ENCODE measurements at places on chromosomes 4 and X.
A peak's percentile ranks its signal among the peaks of the same experiment; 100 is the strongest.

GRCh38 chr4:62402088-62402806, 1202.1 kb downstream of the ADGRL3 start:
- DNase-seq = no peak

DNA sequence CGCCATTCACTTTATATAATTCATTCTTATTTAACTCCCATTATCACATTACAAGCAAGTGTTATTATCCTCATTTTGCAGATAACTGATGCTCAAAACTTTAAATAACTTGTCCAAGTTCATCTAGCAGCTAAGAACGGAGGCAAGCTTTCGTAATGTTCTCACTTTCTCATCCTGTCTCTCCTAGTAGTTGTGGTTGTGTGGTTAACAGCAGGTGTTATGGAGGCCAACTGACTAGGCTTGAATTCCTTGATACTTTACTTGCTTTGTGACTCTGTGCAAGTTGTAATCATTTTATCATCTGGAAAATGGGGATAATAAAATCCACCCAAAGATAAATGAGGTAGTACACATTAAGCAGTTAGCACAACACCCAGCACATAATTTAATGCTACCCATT, 109.9 kb upstream of the PTPN13 start:
- DNase-seq = no peak

DNA sequence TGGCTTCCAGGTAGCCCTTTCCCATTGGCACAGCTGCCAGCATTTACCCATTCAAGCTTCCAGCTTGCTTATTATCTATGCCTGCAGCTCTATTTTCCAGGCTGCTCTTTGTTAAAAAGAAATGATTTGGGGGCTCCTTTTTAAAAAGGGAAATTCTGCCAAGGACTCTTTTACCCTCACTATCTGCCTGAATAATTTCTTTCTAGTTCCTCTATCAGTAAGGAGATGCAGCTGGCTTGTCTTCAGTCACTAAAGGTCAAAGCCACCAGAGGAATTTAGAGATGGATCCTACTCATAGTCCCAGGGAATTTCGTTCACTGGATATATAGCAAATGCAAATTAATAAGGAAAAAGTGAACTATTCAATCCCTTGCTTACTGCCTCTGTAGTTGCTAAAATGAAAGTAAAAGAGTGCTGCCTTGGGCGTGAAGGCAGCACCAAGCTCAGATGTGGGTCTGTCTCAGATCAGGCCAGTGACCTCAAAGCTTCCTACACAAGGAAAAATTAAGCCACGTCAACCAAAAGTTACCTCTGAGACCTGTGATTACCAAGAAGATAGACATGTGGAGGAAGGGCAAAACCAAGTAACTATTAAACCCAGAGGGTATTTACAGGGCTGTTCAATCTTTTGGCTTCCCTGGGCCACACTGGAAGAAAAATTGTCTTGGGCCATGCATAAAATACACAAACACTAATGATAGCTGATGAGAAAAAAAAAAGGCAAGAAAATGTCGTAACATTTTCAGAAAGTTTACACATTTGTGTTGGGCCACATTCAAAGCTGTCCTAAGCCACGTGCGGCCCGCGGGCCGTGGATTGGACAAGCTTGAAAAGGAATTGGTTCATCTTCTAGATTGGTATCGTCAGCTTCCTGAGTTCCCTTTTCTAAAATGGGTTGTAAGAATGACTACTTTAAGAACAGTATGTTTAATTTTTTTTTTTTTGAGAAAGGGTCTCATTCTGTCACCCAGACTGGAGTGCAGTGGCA, 5.3 kb downstream of the ARSF start:
- no peak for DNase-seq

- DNase-seq = peak; percentile 72
Observed at GRCh38 chr4:38804654-38805295, at the start of gene TLR1. TSS of gene TLR1 (minus strand) at chr4:38804791. CDS start at chr4:38798831, 5,960 bp downstream.

- DNase-seq = no peak
Observed at GRCh38 chr4:157984285-157984911, 188.4 kb downstream of the GASK1B start.

- no peak for DNase-seq
Observed at GRCh38 chr4:145847764-145848163, 90.9 kb downstream of the ZNF827 start.

GRCh38 chr4:149961876-149962597, 116.2 kb upstream of the DCLK2 start:
- no peak for DNase-seq

DNA sequence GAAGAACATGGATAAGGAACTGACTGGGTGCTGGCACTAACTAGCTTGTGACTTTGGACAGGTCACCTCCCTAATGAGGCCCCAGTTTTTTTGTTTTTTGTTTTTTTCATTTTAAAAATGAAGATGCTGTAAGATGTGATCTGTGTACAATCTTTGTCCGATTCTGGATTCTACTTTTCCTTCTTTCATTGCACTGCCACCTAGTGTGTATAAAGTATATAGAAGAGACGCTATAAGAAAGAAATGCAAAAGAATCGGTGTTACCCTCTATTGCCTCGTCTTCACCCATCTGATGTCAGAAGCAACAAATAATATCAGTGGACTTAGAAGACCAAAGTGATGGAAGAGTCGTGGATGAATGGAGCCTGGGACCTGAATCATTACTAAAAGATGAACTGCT, 58.6 kb upstream of the P2RY10 start:
- peak; percentile 11 for DNase-seq

DNA sequence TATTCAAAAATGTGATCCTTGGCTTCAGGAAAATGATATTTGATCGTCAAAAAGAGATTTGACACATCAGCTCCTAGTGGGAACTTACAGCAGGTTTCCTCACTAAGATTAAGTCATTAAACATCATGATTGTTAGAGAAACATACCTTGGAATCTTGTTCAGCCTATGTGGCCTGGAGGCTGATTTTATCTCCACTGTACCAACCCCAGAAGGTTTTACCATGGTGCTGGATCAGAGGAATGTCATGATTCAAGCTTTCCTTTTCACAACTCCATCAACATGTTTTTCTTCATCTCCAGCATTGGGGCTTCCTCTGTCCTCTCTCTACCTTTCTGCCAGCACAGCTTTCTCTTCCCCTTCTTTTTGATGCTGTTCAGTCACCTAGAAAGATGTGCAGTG, 68.4 kb upstream of the MID1IP1 start:
- DNase-seq = no peak
